GM18507 (cell line): ENCODE measurements at places on chromosomes 16 and 17.

- no peak for DNase-seq
Measured at GRCh38 chr16:22073350-22073749, 19.0 kb upstream of the VWA3A start.

- peak; percentile 57 for DNase-seq
Measured at GRCh38 chr17:2253768-2254406, 49.7 kb downstream of the SMG6 start.

DNA sequence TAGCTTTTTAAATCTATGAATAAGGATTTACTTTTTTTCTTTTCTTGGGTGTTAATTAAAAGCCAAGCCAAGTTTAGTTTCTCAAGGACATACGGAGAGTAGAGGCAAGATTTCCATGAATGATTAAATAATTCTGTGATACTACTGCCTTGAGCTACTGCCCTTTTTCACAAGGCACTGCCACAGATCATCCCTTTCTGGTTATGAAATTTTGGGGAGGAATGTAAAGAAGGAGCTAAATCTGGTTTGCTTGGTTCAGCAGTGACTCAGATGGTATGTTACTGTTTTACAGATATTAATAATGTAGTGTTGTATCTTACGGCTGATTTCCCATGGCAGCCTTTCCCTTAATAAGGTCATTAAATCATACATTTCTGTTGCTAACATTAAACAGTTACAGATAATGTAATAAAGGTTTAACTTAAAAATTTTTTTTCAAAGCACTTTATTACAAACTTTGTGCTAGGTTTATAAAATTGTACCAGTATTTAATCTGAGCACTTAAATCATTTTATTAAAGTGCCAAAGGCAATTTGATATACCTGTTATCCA is 2.6 kb downstream of the WSB1 start:
- no peak for DNase-seq

- no peak for DNase-seq
Measured at GRCh38 chr17:56125830-56126819, 27.1 kb upstream of the ANKFN1 start.

DNA sequence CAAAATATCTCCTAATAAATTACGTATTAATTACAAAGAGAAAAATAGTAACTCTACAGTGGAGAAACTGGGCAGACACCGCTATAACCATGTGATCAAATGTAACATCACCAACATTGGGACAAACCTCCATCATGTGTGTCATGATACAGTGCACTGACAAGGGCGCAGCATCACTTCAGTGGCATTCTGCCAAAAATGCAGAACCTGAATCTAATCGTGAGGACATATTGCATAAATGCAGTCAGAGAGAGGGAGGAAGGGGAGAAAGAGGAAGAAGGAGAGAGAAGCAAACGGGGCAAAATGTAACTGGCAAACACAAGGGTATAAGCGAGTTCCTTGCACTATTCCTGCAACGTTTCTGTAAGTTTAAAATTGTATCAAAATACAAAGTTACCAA is 74.2 kb upstream of the MARCHF10 start:
- DNase-seq = no peak

GRCh38 chr16:986411-986810 is 4.8 kb downstream of the SOX8 start:
- no peak for DNase-seq

DNA sequence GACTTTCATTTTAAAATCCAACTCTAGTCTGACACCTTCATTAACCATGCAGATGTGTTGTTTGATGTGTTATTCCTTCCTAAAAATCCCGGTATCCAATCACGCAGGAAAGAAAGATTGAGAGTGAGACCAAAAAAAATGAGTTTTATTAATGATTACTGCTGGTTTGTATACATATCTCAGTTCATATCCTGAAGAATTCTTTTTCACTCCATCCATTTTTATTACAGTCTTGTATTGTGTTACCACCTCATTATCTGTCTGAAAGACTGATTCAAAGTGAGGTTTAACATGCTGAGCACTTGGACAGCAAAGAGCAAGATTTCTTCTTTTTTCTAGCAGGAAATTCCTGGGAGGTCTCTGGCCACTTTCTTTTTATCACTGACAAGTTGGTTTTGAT is 268.3 kb downstream of the CDH11 start:
- DNase-seq = no peak

- DNase-seq = no peak
Measured at GRCh38 chr17:27751166-27751565, 49.2 kb downstream of the NOS2 start.

- no peak for DNase-seq
Measured at GRCh38 chr16:19400711-19401110, 17.0 kb upstream of the TMC5 start.

GRCh38 chr16:5447734-5448133 is 350.1 kb upstream of the EEF2KMT start:
- no peak for DNase-seq

DNA sequence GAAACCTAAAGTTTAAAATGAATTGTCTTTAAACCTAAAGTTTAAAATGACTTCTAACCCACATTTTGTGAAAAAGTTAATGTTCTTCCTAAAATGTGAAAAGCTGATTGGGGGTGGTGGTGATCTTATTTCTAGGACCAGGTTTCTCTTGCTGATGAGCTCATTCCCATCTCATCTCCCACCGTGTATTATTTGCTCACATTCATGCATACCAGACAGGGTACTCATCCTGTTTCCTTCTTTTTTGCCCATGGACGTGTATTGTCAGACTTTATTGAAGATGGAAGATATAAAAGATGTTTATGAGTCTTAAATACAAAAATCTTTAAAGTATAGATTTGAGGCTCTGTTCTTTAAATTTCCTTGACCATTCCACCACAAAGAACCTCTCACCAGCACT is 70.1 kb upstream of the MPHOSPH6 start:
- DNase-seq = no peak

GRCh38 chr16:27943766-27944165 is 119.7 kb downstream of the GSG1L start:
- DNase-seq = no peak

- no peak for DNase-seq
Measured at GRCh38 chr17:42566215-42566882, 551 bp upstream of the MLX start.

GRCh38 chr17:80347948-80348351 is 67.0 kb upstream of the ENDOV start:
- no peak for DNase-seq
